ENCODE measurements at places on chromosomes 11 and 22. TPM values are rescaled to one million over a fixed set of nuclear protein-coding genes. Genes with fewer than 3 reads are reported as not detected.

- H3K27ac ChIP-seq = no peak overlapping the region
- no peaks in the 10 kb centered on the region for H3K27me3 ChIP-seq
- no peak overlapping the region for H3K4me3 ChIP-seq
These were observed 130.2 kb downstream of the GALNT18 start for GRCh38 chr11:11491589-11491988.

- DNase-seq = no peak
- no peak overlapping the region for H3K4me3 ChIP-seq
- H3K27me3 ChIP-seq = no peaks in the 10 kb centered on the region
- H3K4me1 ChIP-seq = peaks cover 22% of the 10 kb centered on the region
- no peaks in the 10 kb centered on the region for H3K36me3 ChIP-seq
These were observed 11.4 kb downstream of the ACO2 start for GRCh38 chr22:41480397-41480735.

DNA sequence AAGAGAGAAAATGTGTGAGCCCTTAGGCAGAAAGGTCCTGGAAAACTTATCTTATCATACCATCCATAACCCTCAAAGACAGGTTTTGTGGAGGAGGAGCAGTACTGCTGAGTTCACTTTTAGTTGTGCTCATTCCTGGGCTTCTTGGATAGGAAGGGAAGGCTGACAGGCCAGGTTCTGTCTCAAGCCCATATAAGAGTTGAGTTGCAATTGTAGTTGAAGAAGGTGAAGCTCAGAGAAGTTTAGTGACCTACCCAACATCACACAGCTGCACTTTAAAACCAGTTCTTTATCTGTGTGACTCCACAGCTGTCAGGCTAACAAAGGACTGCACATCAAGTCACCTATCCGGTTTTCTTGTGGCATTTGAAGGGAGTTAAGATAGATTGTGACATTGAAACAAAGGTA is 13.0 kb downstream of the TEAD1 start:
- H3K27ac ChIP-seq = no peak overlapping the region
- H3K4me1 ChIP-seq = peaks cover 23% of the 10 kb centered on the region
- no peaks in the 10 kb centered on the region for H3K36me3 ChIP-seq
- no peaks in the 10 kb centered on the region for H3K27me3 ChIP-seq

DNA sequence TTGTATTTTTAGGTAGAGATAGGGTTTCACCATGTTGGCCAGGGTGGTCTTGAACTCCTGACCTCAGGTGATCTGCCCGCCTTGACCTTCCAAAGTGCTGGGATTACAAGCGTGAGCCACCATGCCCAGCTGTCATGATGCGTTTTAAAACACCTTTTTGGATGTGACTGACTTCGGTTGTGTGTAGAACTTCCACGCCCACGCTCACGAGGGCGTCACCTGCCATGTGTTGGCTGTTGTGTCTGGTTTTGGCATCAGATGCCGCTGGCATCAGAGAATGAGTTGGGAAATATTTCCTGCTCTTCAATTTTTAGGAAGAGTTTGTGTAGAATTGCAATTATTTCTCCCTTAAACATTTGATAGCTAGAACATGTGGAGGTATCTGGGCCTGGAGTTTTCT is 109.1 kb downstream of the KCNQ1 start:
- H3K27ac ChIP-seq = no peak overlapping the region
- H3K36me3 ChIP-seq = no peaks in the 10 kb centered on the region
- no peaks in the 10 kb centered on the region for H3K4me1 ChIP-seq
- peak; percentile 58 for DNase-seq
- H3K4me3 ChIP-seq = no peak overlapping the region

DNA sequence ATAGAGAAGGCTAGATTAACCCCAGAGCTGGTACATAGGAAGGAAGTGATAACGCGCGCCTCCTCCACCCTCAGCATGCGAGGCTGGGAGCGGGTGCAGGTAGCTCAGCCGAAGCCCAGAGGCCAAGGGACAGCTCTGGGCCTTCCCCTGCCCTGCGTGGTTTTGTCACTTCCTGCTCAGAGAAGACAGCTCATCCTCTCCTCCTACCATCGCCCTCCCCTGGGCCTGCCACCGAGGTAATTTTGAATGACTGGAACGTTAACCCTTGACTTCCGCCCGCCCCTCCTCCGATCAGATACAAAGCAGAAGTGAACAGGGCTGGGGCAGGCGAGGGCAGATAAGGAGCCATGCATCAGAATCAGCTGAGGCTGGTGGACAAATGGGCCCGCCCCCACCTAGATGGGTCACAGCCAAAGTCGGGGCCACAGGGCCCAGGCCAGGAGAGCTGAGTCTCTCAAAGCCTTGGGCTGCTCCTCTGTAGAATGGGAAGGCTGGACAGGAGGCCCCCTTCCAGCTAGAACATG is 1.6 kb downstream of the RAC2 start:
- H3K27ac ChIP-seq = peak overlapping the region; percentile 73
- peak overlapping the region; percentile 59 for H3K4me3 ChIP-seq
- peaks cover 11% of the 10 kb centered on the region for H3K27me3 ChIP-seq
- DNase-seq = peak; percentile 85
- peaks cover 6% of the 10 kb centered on the region for H3K4me1 ChIP-seq

DNA sequence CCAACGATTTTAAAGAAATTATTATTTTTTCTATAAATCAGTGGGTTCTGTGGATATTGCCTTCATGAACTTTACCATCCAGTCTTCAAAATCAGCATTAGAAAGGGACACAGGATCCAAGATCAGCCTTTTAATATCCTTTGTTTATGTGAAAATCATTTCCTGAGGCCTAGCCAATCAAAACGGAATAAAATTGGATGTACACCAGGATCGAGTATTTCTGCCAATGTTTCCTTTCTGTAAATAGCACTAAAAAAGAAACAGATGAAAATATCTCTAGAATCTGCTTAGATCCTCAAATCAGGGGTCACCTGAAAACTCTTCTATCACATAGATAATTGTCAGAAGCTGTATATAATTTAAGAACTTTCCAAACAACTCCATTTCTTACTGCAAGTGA is 1598.5 kb downstream of the LRRC4C start:
- H3K36me3 ChIP-seq = no peaks in the 10 kb centered on the region
- no peaks in the 10 kb centered on the region for H3K4me1 ChIP-seq

- H3K27me3 ChIP-seq = peaks cover 5% of the 10 kb centered on the region
- H3K27ac ChIP-seq = no peak overlapping the region
- no peaks in the 10 kb centered on the region for H3K36me3 ChIP-seq
- H3K4me3 ChIP-seq = no peak overlapping the region
- peak; percentile 74 for DNase-seq
These were observed 109.6 kb downstream of the RRAS2 start for GRCh38 chr11:14249121-14249963.

- no peak overlapping the region for H3K27ac ChIP-seq
- no peaks in the 10 kb centered on the region for H3K4me1 ChIP-seq
- no peaks in the 10 kb centered on the region for H3K27me3 ChIP-seq
These were observed 102.6 kb upstream of the RASSF10 start for GRCh38 chr11:12906501-12906900.

GRCh38 chr22:43308060-43308830 is 34.9 kb downstream of the SCUBE1 start:
- H3K27ac ChIP-seq = no peak overlapping the region
- no peak for DNase-seq
- H3K4me3 ChIP-seq = no peak overlapping the region
- H3K4me1 ChIP-seq = no peaks in the 10 kb centered on the region
- no peaks in the 10 kb centered on the region for H3K36me3 ChIP-seq

- no peak overlapping the region for H3K27ac ChIP-seq
- DNase-seq = no peak
- no peaks in the 10 kb centered on the region for H3K4me1 ChIP-seq
- no peaks in the 10 kb centered on the region for H3K36me3 ChIP-seq
- no peak overlapping the region for H3K4me3 ChIP-seq
These were observed 273.9 kb downstream of the NTM start for GRCh38 chr11:131644204-131644795.

GRCh38 chr11:12111549-12112520 is 1.4 kb downstream of the MICAL2 start:
- peak overlapping the region; percentile 77 for H3K4me3 ChIP-seq
- peak overlapping the region; percentile 85 for H3K27ac ChIP-seq
- DNase-seq = no peak
- peaks cover 25% of the 10 kb centered on the region for H3K4me1 ChIP-seq
- no peaks in the 10 kb centered on the region for H3K36me3 ChIP-seq

DNA sequence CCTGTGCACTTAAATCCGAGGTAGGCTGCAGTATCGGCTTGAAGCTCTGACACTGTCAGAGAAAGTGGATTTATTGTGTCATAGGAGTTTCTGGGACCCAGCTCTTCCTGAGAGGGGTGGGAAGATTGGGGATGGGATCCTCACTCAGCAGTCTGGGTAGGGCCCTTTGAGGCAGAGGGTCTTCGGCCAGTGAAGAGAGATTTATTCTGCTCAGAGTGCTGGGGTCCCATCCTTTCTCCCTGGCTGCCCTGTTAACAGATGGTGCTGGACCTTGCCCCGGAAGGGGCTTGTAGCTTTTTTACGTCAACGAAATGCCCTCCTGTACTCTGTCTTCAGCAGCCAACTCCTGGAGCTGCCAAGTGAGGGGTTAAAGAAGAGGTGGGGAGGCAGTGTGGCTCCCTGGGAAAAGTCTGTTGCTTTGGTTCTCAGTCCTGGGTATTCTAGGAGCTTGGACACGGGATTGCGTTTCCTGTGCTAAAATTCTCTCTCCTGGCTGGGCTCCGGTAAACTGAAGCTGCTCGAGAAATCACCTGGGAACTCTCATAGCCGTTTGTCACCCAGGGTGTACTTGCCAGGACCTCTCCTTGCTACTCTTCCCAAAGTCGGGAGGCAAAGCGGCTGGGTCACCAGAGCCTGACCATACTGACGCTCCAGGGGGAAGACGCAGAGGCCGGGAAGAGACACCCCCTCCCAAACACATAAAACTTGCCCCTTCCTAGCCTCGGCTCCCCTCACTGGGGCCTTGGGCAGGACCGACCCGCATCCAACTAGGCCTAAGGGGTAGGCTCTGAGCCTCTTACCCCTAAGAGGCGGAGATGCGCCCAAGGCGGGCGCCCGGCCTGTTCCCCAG is 806 bp upstream of the SMDT1 start:
- peaks cover 17% of the 10 kb centered on the region for H3K36me3 ChIP-seq
- H3K4me1 ChIP-seq = peaks cover 37% of the 10 kb centered on the region
- H3K27ac ChIP-seq = peak overlapping the region; percentile 99
- H3K27me3 ChIP-seq = no peaks in the 10 kb centered on the region
- DNase-seq = no peak

DNA sequence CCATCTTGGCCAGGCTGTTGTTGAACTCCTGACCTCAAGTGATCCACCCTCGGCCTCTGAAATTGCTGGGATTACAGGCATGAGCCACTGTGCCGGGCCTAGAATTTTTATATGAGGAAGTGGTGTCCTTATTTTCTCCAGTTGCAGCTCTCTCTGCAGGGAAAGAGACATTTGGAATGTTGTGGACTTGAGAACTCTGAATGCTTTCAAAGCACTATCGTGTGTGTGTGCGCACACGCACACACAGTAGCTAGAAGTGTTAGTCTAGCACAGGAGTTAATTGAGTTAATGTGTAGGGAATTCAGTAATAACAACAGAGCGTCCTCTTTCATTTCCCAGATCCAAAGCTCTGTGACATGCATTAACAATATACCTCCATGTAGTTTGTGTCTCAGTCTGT is 164.0 kb upstream of the RASSF10 start:
- H3K27me3 ChIP-seq = no peaks in the 10 kb centered on the region
- no peak for DNase-seq
- H3K4me3 ChIP-seq = no peak overlapping the region

DNA sequence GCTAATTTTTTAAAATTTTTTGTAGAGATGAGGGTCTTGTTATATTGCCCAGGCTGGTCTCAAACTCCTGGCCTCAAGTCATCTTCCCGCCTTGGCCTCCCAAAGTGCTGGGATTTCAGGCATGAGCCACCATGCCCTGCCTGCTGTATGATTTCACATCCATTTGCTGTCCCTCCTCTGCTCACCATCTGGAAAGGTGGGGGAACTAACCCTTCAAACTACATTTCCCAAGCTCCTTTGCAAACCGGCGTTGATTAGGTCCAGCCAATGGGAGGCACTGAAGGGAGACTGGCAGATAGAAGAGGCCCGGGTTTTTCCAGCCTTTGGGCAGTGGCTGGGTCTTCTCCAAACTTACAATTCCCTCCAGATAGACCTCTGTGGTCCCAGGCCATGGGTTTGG is 19.3 kb downstream of the RFPL1 start:
- no peak overlapping the region for H3K27ac ChIP-seq
- H3K27me3 ChIP-seq = no peaks in the 10 kb centered on the region

DNA sequence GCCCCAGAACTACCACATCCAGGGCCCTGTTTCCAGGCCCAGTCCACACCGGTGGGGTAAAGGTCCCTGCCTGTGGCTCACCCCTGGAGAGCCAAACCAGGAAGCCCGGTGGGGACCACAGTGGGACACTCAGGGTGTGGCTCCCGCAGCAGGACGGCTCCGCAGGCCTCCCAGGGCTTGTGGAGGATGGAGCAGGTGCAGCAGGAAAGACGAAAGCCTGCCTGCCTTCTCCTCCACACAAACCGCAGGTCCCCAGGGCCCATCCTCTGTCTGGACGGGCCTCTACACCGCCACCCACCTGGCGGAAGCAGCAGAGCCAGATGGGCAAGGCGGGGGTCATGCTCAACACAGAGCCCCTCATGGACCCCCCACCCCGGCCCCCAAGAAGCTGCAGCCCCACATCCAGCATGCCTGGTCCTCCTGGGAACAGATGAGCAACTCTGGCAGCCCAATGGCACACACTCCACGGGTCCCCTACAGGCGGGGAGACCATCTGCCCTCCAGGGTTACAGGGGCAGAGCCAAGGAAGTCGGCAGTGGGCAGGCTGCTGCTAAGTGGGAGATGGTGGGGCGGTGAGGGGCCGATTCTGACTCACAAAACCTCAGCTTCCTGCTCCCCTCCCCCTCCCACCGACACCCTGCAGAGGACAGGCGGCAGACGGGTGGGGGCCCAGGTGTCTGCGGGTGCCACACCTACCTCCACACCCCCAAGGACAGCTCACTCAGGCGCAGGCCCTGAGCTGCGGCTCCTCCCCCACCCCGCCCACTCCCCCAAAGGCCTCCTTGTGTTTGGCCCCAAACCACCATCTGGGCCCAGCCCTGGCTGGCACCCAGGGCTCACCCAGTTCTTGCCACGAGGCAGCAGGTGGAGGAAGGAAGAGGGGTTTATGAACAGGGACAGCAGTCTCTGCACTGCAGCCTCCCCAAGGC is 5.2 kb downstream of the SBF1 start:
- H3K27ac ChIP-seq = peak overlapping the region; percentile 55
- no peaks in the 10 kb centered on the region for H3K27me3 ChIP-seq
- H3K4me3 ChIP-seq = peak overlapping the region; percentile 10
- peaks cover 47% of the 10 kb centered on the region for H3K4me1 ChIP-seq
- H3K36me3 ChIP-seq = peaks cover 34% of the 10 kb centered on the region

DNA sequence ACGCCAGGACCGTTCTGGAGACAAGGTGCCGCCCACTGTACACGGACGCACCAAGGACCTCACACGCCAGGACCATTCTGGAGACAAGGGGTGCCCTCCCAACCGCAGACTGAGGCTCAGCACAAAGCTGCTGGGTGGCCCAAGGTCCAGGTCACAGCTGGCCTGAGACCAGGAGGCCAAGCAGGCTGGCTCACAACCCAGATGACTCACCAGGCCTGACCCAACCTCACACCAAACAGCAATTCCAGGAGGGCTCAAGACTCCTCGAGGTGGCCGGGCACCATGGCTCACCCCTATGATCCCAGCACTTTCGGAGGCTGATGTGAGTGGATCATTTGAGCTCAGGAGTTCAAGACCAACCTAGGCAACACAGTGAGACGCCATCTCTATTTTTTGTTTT is 14.8 kb downstream of the BRD1 start:
- H3K36me3 ChIP-seq = peaks cover 26% of the 10 kb centered on the region
- peaks cover 23% of the 10 kb centered on the region for H3K4me1 ChIP-seq
- no peak overlapping the region for H3K27ac ChIP-seq

GRCh38 chr11:114168691-114169090 is 109.2 kb downstream of the ZBTB16 start:
- no peak overlapping the region for H3K4me3 ChIP-seq
- DNase-seq = no peak
- H3K4me1 ChIP-seq = peaks cover 98% of the 10 kb centered on the region
- H3K27me3 ChIP-seq = no peaks in the 10 kb centered on the region

Gene PEX26
- 35.5 TPM for total RNA-seq

Gene OR2AT4
- total RNA-seq = not detected

Gene SCO2
- total RNA-seq = 3.1 TPM

Gene MMP13
- total RNA-seq = not detected

Gene MYRF
- total RNA-seq = 62.6 TPM

Gene HDHD5
- total RNA-seq = 22.7 TPM

Gene ISX
- not detected for total RNA-seq

All from upper lobe of right lung (tissue), 1 donor.